ENCODE measurements at places on chromosomes 1 and 21. TPM values are rescaled to one million over a fixed set of nuclear protein-coding genes. Genes with fewer than 3 reads are reported as not detected.

Gene TSPAN1
- total RNA-seq, result 165 TPM

Gene ETNK2
- not detected for total RNA-seq

Gene FAM229A
- 12.4 TPM for total RNA-seq

Gene ATG4C
- 1.6 TPM for total RNA-seq

Gene KCNN3
- total RNA-seq, result not detected

Gene CGN
- total RNA-seq, result 23.5 TPM

Gene TNNI3K
- not detected for total RNA-seq

Gene SPRR5
- not detected for total RNA-seq

Gene APOBEC4
- not detected for total RNA-seq

Gene SNRPE
- 46.2 TPM for total RNA-seq

Gene OPRD1
- total RNA-seq, result 0.03 TPM

Gene OR2L2
- not detected for total RNA-seq

Gene OR6K3
- total RNA-seq, result not detected

Gene CD1D
- total RNA-seq, result not detected

Gene CD1E
- not detected for total RNA-seq

Gene EPHA10
- total RNA-seq, result 2.2 TPM

Gene METTL18
- 2.2 TPM for total RNA-seq

Gene C21orf58
- total RNA-seq, result 14.7 TPM

Gene LAMB3
- 120 TPM for total RNA-seq

Gene STUM
- not detected for total RNA-seq

Gene NBPF1
- 5.1 TPM for total RNA-seq

Gene SPATA45
- not detected for total RNA-seq

Gene SPOCD1
- total RNA-seq, result 0.10 TPM

Gene ERG
- not detected for total RNA-seq

Gene APCS
- not detected for total RNA-seq

Gene RORC
- total RNA-seq, result 0.33 TPM

Gene RGL1
- 0.18 TPM for total RNA-seq

Gene CDC73
- total RNA-seq, result 9.7 TPM

Gene FCGR3A
- not detected for total RNA-seq

Gene KLHDC9
- 3.8 TPM for total RNA-seq

Gene SERTAD4
- 0.23 TPM for total RNA-seq

Gene HRNR
- total RNA-seq, result not detected

Gene PDE4B
- total RNA-seq, result 0.60 TPM

Gene PROX1
- 0.94 TPM for total RNA-seq

Gene PTPN22
- total RNA-seq, result not detected

Gene IL20
- not detected for total RNA-seq

Gene TAF12
- 28.9 TPM for total RNA-seq
